CD14-positive monocyte (primary cell): ENCODE measurements at places on chromosomes 1 and 21.

DNA sequence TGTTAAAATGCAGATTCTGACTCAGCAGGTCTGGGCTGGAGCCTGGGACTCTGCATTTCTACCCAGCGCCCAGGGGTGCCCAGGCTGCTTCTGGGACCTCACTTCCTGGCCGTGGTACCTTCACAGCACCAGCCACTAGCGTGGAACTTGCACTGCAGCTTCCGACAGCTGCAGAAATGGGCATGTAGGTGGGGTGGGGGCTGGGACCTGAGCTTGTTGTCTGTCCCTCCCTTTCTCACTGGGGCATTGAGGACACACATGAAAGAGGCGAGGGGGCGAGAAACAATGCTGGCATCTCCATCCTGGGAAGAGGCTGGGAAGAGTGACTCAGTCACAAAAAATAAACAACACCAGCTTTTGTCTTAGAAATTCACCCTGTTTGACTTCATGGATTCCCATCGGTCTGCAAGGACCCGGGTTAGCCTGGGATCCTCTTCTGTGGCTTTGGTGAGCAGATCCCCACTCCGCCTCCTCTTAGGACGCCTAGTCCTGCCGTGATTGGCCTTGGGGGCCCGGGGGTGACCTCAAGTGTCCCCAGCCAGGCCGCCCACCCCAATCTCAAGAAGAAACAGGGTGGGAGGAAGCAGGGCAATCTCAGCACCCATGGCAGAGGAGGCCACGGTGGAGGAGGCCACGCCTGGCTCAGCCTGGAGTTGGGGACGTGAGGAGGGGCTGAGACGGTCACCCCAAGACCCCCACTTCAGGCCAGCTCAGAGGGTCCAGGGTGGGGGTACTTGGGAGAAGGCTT is 29.9 kb upstream of the POFUT2 start:
- DNase-seq, result no peak

- no peak for DNase-seq
These were observed 45.0 kb downstream of the NSL1 start for GRCh38 chr1:212746546-212746945.

DNA sequence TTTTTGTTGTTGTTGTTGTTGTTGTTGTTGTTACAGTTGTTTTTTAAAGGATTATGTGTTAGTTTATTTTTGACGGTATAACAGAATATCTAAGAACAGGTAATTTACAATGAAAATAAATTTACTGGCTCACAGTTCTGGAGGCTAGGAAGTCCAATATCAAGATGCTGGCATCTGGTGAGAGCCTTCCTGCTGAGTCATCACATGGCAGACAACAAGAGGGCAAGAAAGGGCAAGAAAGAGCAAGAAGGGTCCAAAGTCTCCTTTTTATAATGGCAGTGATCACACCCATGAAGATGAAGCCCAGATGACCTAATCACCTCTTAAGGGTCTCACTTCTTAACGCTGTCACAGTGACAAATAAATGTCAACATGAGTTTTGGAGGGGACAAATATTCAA is 142.1 kb downstream of the NEGR1 start:
- DNase-seq, result no peak

GRCh38 chr1:232204269-232204668 is 425.7 kb downstream of the SIPA1L2 start:
- DNase-seq, result no peak
